ENCODE measurements at places on chromosomes 16 and 17. TPM values are rescaled to one million over a fixed set of nuclear protein-coding genes. Genes with fewer than 3 reads are reported as not detected.
A peak's percentile ranks its signal among the peaks of the same experiment; 100 is the strongest.

DNA sequence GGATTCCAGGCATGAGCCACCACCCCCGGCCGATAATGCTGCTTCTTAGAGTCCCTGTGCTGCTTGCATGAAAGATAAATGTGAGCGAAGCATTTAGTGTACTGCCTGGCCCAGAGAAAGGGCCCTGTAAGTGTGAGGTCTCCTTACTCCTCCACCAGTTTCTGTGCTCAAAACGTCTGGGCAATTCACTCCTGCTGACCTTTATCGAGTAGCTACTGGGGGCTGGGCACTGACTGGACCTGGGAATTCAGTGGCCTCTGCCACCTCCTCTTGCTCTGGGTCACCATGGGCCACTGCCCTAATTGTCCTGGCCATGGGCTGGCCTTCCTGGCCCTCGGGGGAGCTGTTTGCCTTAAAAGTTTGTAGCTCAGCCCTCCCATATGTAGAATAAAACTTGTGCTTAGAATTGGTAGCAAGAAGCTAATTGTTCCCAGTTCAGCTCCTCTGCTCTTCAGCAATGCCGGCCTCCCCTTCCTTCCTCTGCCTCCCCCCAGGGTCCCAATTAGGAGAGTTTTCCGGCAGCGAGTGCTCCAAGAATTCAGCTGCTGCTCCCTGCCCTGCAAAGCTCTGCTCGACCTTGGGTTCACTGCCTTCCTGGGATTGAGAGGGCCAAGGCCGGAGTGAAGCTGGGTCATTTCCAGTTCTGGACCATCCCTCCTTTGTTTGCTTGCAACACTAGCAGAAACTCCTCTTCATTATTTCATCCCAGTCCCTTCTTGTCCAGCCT is 98.9 kb upstream of the CDC42EP4 start:
- no peak for DNase-seq

Gene CYTH1
- 73.3 TPM for total RNA-seq

DNA sequence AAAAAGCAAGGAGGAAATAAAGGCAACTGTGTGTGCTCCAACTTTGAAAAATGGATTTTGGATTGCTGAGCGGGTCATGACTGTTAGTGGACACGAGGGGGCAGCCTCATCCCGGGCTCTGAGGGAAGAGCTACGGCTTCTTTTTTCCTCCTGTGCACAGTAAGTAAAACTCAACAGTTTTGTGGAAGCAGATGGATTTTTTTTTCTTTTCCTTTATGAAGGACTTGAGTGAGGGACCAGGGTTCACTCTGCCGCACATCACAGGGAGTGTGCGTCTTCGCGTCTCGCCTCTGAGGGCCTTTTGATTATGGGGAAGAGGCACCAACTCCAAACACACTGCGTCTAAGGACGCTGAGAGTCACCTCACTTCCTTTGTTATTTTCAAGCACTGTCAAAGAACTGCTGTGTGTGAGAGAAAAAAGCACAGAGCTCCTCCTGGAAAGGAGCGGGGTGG is 80.3 kb upstream of the GOT2 start:
- DNase-seq = peak; percentile 40

DNA sequence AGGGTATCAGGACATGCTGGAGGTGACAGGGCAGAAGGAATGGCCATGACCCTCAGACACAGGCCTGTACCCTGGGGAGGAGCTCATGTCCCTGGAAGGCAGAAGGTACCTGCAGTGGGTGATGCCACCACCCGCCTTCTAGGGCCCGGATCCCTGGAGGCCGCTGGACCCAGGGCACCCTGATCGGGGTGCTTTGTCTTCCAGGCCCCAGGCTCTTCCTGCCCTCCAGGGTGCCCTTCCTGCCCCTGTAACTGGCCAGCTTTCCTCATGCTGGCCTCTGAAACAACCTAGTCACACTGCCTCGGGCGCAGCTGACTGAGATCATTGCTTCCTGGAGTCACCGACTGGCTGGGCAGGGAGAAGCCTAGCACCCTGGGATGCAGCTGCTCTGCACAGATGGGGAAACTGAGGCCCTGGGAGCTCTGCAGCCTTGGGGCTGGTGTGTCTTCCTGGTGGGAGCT is 5.8 kb downstream of the ADCY7 start:
- DNase-seq = no peak
